Epithelial cell of prostate (primary cell): ENCODE measurements at places on chromosomes 7 and 10.

DNA sequence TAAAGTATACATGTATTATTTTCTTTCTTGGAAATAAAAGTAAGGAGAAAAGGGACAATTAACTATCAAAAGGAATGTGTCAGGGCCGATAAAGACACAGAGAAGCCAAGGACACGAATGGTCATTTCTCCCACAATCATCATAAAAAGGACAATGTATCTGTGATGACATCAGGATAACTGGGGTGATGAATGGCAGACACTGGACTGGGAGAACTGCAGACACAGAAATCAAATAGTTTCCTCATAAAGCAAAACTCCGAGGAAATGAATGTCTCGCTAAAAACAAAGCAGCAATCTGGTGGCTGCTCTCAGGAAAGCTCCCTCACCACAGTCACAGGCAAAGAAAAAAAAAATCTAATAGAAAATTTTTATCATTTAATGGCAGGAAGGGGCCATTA is 69.3 kb upstream of the NPY start:
- DNase-seq = no peak

DNA sequence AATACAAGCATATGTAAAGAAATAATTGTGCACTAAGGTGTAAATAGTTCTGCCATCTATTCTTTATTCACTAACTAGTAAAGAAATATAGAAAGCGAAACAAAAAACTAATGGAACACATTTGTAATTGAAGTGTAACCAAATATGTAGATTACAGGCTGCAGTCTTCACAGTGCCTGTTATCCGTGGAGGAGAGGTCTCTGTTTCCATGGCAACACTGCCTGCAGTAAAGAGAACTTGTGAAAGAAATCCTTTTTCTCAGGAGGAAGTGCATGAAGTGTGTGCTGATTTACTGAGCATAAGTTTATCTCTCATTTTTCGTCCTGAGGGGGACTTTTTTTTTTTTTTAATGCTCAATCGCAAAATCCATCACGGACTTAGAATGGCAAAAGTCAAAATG is 102.5 kb downstream of the APBB1IP start:
- DNase-seq = no peak

DNA sequence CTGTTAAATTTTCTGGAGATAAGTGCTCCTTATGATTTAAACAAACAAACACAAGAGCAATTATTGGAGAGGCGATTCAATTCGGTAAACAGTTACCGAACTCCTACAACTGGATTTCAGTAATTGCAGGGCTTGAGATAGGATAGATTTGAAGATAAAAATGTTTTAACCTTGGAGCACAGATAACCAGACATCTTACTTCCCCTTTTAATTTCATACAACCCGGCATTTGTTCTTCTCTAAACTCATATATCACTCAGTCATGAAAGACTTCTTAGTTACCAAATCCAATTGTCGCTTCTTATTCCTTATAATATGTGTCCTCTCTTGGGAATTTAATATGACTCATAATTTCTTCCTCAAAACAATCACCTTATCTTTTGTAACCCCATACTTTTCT is 235.9 kb upstream of the CSTF2T start:
- no peak for DNase-seq

DNA sequence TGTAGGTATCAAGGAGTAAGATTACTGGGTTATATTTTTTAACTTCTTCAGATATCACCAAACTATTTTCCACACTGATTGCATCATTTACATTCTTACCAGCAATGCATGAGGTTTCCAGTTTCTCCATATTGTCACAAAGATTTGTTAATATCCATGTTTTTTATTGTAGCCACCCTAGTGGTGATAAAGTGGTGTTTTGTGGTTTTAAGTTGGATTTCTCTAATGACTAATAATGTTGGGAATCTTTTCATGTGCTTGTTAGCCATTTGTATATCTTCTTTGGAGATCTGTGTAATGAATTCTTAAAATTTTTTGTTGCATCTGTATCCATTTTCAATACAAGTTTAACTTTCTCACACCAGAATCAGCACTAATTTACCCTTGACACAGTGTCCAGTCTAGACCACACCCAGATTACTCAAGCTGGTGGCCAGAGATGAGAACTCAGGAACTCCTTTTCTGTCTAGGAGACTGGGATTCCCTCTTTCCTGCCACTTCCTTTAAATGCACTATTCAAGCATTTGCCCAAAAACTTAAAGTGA is 67.0 kb upstream of the PLXDC2 start:
- DNase-seq = no peak

GRCh38 chr10:47339759-47340607 is 8.2 kb upstream of the RBP3 start:
- no peak for DNase-seq

GRCh38 chr7:51263631-51264484 is 52.8 kb downstream of the COBL start:
- DNase-seq = peak; percentile 37

DNA sequence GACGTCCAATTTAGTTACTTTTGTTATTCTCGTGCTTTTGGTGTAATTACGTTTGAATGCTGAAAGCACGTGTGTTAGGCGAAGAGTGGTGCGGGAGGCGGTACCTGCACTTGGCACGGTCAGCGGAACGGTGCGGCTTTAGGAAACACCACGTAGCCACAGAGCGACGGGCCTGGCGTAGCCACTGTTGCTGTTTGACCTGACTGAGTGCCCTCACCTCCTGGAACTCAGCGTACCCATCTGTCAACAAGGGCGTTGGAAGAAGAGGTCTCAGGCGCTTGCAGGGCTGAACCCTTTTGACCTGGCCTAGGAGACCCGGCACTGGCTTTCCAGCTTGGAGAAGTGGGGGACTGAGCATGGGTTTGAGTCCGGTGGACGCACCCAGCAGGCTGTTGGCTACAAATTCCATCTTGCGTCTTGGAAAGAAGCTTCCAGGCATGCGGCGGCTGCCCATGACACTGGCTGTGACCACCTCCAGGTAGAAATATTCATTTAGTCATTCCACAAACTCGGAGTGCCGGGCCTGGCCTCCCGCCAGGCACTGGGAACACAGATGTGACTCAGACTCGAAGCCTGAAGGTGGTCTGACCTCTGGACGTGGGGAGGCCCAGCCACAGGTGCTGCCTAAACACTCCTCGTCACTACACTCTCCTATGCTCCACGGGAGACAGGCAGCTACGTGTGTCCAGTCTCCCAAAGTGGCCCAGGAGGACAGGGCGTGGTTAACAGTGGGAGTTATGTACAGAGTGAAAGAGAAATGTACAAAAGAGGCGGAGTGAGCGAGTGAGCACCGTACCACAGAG is 22.2 kb downstream of the FAM20C start:
- DNase-seq = no peak

DNA sequence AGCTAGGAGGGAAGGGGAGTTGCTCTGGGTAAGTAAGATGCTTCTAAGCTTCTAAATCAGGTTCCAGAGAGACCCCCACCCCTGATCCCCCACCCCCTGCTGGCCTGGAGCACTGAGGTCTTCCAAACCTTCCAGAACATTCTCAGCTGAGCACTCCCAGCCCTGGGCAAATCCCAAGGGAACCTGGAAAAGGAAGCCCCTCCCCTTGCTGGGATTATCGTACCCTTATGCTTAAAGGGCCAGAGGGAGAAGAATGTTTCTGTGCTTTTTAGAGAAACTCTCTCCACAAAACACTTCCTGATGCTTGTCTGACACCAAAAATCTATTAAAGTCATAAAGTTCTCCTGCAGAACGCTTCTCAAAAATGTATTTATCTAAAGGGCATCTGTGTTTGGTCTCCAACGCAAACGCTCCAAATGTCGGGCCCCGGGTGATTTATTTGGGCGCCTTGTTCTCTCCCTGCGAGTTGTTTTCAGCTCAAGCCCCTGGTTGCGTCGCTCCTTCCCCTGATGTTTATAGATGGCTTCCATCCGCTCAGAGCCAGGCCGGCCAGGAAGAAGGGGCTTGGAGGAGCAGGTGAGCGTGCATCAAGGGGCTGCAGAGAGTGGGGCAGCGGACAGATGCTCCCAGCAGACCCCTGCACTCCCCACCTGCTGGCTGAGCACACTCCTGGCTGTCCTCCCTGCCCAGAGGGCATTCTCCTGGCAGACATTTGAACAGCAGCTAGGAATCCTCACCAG is 8.2 kb upstream of the RET start:
- DNase-seq = no peak

- DNase-seq = no peak
Measured at GRCh38 chr7:159040912-159041711, 103.6 kb downstream of the VIPR2 start.

DNA sequence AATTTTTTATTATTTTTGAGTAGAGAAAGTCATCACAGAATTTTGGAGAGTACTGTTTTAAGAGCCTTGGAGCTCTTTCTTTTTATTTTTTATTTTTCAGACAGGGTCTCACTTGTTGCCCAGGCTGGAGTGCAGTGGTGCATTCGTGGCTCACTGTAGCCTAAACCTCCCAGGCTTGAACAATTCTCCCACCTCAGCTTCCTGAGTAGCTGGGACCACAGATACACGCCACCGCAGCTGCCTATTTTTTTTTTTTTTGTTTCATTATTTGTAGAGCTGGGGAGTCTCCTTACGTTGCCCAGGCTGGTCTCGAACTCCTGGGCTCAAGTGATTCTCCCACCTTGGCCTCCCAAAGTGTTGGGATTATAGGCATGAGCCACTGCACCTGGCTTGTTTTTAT is 10.6 kb downstream of the CPA4 start:
- no peak for DNase-seq

- no peak for DNase-seq
Measured at GRCh38 chr7:130841416-130841815, 107.4 kb upstream of the KLF14 start.

DNA sequence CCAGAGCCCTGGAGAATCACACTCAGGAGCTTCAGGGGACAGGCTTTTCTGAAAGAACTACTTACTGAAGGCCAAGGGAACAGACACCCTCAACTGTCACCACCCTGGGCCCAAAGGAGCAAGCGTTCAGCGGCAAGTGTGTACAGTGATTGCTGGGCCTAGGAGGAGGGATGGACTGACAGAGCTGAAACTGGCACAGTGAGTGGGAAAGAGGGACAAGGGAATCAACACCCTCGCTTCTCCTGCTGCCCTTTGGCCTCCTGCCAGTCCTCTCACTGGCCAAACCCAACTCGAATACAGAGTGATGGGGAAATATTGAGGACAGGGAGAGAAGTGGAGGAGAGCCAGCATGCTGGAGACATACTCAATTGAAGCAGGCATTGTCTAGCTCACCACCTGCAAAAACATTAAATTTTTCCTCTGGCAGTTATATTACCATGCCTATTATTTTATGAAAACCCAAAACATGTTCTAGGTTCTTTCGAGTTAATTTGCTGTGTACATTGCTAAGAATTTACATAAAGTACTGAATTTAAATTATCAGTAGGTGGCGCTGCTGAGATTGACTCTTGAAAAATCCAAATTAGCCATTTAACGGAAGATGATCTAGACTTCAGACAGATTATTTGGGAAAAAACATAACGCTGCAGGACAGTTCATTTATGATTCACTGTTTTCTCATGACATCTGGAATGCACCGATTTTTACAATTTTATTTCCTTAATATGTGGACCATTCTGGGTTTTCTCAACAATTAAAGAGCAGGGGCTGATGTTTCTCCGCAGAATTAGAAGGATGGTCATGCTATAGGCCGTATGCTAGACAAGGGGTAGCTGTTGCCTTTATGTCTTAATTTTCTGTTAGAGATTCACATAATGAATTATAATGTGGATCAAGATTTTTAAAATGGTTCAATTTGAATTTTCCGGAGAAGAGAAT is 14.7 kb upstream of the TMEM236 start:
- no peak for DNase-seq

- DNase-seq = no peak
Measured at GRCh38 chr7:95925236-95925635, 152.9 kb downstream of the DYNC1I1 start.

- no peak for DNase-seq
Measured at GRCh38 chr7:35797311-35797710, 3.5 kb upstream of the SEPTIN7 start.

DNA sequence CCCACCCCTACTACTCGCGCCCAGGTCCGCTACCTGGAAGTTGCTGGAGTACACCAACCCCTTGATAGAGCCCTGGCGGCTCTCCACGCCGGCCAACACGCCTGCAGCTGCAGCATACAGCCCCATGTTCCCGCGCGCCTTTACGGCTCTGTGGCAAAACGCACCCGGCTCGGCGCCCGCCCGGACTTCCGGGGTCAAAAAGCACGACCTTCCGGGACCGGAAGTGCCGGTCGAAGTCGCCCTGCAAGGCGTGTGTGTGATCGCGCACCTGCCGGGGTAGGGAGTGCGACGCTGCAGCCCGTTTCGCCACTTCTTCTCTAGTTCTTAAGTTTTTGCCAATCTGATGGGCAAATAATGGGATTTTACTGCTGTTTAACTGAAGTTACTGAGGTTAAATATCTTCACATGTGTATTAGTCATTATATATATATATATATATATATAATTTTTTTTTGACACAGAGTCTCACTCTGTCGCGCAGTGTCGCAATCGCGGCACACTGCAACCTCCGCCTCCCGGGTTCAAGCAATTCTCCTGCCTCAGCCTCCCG is at the start of gene NSUN5:
NSUN5 (minus strand) TSS at position 162 of the 550 bp plus-strand sequence; CDS start at position 126, 36 bp downstream.
- DNase-seq = no peak

DNA sequence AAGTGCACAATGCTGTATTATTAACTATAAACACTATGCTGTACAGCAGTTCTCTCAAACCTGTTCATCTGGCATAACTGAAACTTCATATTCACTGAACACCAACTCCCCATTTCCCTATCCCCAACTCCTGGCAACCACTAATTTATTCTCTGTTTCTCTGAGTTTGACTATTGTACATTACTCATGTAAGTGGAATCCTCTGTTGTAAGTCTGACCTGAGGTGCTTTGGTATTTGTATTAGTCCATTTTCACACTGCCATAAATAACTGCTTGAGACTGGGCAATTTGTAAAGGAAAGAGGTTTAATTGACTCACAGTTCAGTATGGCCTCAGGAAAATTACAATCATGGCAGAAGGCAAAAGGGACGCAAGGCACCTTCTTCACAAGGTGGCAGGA is 266.3 kb downstream of the PPP1R3A start:
- DNase-seq = peak; percentile 59

- no peak for DNase-seq
Measured at GRCh38 chr10:124741281-124741921, 2.8 kb downstream of the FAM53B start.

DNA sequence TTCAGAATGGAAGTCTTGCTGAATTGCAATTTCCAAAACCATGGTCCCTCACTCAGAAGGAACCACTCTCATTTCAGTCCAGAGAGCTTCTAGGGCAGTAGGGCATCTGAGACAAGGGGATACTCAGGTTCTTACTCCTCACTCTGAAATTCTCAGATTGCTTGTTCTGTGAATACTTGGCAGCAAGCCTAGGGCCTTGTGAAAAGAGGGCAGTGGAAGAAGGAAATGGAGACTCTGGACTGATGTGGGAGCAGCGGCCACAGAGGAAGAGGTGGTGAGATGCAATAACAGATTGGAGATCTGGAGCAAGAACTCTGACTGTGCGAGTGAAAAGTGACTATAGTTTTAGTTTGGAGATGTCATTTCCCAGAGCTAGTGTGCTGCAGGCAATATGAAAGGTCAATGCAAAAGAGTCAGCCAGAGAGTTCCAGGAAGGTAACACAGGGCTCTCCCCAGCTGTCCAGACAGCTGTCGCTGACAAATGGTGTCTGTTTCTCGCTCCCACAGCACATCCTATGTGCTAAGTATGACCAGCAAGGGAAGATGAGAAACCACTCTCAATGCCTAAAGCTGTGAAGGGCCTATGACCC is 291.6 kb upstream of the KIAA1217 start:
- DNase-seq = no peak
